ENCODE measurements at places on chromosomes 1 and 21.

- no peak for DNase-seq
These were observed 48.7 kb downstream of the LHX4 start for GRCh38 chr1:180278596-180279395.

DNA sequence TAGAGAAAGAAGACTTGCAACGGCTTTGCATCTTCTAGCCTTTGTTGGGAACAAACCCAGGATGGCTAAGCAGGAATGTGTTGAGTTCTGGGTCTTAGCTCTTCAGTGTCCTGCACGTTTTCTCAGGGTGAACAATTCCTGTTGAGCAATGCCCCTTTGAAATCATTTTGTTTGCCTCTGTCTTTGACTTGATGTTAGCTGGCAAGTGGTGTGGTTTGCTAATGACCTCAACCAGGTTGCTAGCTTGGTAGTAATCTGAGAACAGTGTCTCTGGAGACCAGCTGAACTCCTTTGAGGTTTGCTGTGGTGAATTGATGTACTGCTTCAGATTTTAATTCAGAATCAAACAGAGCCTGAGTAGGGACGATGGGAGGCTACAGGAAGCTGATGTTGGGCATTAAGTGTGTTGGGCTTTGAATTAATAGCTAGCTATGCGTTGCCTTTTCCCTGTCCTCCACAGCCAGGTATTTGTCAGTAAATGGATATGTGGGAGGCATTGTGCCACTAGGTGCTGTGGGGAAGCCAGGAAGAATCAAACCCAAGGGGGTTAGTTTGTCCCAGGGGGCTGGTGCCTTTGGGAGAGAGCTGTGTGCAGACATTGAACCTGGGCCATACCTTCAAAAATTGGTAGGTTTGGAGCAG, 23.3 kb upstream of the SRSF10 start:
- peak; percentile 57 for DNase-seq

DNA sequence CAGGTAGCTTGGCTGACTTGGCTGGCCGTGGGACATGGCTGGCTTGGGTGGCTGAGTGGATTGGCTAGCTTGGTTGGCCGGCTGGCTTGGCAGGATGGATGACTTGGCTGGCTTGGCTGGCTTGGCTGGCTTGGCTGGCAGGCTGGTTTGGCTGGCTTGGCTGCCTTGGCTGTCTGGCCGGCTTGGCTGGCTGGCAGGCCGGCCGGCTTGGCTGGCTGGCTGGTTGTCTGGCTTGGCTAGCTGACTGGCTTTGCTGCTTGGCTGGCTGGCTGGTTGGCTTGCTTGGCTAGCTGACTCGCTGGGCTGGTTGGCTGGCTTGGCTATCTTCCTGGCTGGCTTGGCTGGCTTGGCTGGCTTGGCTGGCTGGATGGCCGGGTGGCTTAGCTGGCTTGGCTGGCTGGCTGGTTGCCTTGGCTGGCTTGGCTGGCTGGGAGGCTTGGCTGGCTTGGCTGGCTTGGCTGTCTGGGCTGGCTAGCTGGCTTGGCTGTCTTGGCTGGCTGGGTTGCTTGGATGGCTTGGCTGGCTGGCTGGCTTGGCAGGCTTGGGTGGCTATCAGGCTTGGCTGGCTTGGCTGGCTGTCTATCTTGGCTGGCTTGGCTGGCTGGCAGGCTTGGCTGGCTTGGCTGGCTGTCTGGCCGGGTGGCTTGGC, 129.7 kb upstream of the FAM72C start:
- no peak for DNase-seq

DNA sequence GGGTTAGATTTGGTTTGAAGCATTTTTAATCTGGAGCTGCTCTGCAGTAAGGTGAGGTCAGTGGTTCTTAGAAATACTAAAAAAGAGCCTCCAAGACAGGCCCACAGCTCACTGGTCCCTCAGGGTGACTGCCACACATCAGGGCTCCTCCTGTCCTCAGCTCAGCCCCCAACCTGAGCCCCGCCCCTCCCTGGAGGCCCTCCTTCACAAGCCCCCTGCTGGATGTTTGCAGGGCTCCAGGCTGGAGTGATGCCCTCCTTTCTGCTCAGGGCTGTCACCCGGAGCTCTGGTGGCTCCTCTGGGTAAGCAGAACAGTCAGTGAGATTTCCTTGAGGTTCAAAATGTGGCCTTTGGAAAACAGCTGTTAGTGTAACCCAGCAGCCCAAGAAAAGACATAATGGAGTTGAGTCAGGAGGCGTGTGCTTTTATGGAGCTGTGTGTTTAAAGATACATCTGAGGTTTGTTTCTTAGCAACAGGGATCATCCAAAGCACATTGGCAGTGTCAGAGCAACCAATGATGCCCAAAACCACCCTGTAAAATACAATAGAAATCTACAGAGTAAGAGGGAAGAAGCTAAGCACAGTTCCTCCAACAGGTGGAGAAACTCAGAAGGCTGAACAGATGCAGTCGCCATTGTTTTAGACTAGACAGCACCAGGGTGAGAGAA, 21.4 kb downstream of the STUM start:
- DNase-seq, result no peak

- DNase-seq, result no peak
These were observed 42.3 kb upstream of the KCNJ6 start for GRCh38 chr21:37958537-37958936.

DNA sequence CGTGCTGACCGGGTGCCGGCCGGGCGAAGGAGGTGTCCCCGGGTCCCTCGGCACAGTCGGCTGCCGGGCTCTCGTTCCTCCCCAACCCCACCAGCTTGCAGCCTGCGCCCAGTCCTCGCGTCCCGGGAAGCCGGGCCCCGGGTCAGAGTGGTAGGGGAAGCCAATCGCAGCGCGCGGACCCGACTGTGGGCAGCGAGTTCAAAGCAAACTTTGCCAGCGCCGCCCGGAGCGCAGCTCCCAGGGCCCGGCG, 328 bp downstream of the MYCL start:
- no peak for DNase-seq

DNA sequence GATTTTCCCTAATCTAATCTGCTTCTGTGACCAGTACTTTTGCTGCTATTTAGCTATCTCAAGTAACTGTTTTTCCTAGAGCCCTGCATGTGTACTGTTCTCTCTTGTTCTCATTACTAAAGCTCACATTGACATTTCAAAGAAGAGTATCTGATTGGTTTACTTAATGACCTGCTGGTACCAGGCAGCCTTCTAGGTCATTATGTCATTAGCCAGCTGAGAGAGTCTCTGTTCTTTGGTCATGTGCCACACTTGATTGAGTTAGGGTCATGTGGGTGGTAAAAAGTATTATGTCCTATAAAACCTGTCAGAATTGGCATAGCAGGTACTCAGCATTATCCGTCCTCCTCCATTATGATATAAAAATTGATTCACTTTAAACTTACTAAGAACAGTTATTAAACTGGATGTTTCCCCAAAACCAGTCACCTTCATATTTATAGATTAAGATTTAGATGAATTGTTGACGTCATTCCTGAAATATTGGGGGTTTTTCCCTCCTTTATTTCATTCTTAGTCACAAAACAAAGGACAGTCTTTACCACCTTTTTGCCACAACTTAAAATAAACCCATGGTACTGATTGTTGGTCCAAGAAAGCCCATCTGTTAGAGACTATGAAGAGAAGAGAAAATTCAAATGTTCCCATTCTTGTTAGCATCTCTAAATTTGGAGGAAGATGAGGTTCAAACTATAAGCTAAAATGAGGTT, 22.2 kb downstream of the FNDC5 start:
- peak; percentile 55 for DNase-seq

DNA sequence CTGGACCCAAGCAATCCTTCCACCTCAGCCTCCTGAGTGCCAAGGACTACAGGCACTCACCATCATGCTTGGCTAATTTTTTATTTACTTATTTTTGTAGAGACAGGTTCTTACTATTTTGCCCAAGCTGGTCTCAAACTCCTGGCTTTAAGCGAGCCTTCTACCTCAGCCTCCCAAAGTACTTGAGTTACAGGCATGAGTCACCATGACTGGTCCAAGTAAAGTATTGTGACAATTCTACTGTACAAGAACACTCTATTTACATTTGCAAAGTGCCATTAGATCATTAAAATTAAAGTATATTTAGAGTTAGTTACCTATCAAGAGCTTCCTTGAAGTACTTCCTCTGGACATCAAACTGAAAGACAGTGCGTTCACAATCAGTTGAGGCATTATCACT, 44.8 kb downstream of the NRDC start:
- no peak for DNase-seq

DNA sequence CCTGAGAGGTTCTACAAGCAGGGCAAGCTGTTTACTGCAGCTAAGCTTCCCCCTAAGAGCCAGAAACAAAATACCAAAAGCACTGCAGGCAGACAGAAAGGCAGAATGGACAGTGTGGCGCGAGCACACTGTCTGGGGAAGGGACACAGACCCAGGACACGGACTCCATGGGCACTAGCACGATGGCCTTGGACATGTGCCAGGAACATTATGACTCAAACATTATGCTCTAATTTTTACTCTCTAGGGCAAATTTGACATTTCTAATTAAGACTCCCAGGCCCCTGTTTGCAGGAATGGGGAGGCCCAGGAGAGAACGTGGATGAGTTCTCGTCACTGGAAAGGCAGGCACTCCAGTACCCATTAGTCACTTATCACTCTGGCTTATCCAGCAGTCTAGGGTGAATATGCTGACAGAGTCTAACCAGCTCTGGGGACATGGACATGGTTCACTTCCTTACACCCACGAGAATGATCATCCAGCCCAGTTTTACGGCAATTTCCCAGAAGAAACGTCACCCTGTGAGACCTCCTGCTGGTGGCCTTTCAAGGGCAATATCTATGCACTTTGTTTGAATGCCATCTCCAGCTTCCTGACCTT, 45.1 kb downstream of the CAPN8 start:
- DNase-seq, result no peak
